ENCODE measurements at places on chromosomes 2 and 18. TPM values are rescaled to one million over a fixed set of nuclear protein-coding genes. Genes with fewer than 3 reads are reported as not detected.

The SALL3 gene
- total RNA-seq = not detected

DNA sequence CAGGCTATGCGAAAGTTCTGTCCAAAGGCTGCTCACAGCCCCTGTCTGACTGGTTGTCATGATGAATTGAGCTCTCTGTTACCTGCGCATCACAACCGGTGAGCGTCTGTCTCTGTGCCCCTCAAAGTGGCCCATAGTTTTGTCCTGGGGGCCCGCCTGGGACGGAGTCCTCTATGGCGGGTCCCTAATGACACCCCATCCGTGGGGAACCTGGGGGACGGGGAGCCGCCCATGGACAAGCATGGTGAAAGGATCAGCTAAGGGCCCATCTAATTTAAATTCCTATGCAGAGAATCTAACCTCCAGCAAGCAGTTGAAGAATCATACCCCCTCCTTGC lies 473 bp downstream of the ELMOD3 start:
- no peak for DNase-seq

The RGPD3 gene
- total RNA-seq = under 0.01 TPM

- no peak for DNase-seq
Measured at GRCh38 chr2:230503798-230504197, 87.8 kb downstream of the SP100 start.

GRCh38 chr2:18413676-18414396 lies 146.6 kb downstream of the RDH14 start:
- peak; percentile 87 for DNase-seq

DNA sequence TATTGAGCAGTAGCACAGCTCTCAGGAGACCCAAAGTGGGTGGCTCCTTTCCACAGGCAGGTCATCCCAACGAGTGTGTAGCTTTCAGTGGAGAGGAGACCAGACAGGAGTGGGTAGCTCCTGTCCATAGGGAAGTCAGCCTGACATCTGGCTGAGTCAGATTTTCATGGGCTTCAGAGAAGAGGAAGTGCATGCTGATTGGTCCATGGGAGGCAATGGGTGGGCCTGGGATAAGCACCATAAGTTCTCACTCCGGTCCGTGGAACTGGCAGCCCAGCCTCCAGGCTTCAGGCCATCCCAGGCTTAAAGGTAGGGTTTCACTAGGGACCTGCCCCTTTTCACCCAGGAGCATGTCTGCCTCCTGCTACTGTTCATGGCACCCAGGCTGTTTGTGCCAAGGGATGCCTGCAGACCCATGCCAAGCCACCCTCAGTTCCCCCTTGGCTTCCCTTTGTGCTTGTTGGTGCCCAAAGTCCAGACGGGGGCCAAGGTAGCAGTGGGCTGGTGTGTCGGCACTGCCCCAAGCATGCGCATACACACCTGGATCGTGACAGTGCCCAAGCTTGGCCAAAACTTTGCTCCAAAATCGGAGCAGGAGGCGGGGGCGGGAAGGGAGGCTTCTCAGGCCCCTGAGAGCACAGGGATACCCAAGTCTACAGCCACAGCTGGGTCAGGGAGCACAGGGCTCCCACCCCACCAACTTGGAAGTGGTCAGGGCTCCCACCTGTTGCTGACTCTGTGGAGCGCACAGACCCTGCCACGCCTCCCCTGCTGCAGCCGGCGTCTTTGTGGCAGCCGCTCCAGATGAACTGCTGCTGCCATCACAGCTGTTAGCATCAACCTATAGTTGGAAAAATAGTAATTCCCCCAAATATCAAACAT lies 26.4 kb downstream of the MARCHF7 start:
- peak; percentile 6 for DNase-seq

DNA sequence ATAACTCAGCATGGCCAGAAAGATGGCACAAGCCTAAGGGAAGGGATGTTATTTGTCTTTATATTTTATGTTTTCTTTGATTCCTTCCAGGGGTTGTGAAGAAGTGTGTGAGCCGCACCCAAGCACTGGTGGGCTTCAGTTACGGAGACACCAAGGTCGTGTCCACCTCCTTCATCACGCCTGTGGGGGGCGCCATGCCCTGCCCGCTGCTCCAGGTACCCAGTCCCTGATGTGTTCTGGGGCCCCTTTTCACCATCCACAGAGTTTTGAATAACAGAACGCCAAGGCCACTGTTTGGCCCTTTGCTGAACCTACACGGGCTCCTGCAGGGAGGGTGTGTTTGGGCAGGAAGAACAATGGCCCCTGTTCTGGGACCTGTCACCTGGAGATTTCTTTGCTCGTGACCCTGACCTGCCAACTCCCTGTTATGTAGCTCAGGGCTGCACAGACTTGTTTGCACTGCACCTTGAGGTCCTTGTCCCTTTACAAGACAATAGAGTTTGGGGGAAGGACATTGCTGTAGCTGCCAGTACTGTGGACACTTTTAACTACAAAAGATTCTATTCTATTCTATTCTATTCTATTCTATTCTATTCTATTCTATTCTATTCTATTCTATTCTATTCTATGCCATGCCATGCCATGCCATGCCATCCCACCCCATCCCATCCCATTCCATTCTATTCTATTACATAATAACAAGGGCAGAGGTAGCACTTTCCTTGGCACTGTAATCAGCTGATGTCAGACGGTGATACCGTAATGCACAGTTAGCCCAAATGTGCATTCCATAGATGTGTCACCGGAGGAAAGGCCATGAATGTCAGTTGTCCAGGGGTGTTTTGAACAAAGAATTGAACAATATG lies 48.2 kb upstream of the CNGA3 start:
- DNase-seq = peak; percentile 8

The ANKRD62 gene
- not detected for total RNA-seq

The PMAIP1 gene
- total RNA-seq = 13.7 TPM
